T-helper 17 cell (primary cell): ENCODE measurements at places on chromosomes 12 and 14. TPM values are rescaled to one million over a fixed set of nuclear protein-coding genes. Genes with fewer than 3 reads are reported as not detected.

GRCh38 chr12:24356240-24356804 is 406.9 kb upstream of the SOX5 start:
- no peak for DNase-seq

- DNase-seq: no peak
These were observed 76.4 kb upstream of the BCAT1 start for GRCh38 chr12:25025260-25025659.

DNA sequence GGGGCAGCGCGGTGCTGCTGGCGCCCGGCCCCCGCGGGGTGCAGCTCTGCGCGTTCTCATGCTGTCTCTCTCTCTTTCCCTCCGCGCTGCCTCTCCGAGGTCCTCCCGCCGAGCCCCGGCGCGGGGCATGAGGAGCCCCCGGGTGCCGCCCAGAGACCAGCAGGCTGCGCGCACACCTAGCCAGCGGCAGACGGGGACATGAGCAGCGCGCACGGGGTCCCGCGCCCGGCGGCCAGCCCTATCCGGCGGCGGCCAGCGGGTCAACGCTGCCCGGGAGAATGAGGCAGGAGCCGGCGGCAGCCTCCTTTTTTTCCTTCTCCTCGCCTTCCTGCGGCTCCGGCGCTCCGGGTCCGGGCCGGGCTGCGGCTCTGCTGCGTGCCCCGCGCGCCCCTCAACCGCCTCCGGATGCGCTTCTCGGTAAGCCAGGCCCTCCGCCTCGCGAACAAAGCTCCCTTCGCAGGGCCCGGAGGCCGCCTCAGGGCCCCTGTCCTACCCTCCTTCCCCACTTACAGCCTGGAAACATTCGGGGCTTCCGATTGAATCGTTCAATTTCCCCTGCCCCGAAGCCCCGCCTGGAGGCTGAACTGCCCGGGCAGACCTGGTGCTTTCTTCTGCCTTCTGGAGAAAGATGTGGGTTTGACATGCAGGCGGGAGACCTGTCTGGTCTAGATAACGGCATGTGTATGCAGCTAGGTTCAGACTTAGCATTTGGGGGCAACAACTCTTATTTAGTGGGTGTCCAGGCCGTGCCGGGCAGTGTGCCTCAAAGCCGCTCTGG is at the start of gene TUNAR:
TUNAR (plus strand) TSS at position 72 of the 778 bp plus-strand sequence.
- no peak for DNase-seq

The PTGDR gene
- 3.7 TPM for total RNA-seq

- DNase-seq: no peak
These were observed 261.5 kb downstream of the PCNX1 start for GRCh38 chr14:71168564-71169427.

- DNase-seq: no peak
These were observed 8.5 kb downstream of the MYH6 start for GRCh38 chr14:23399591-23399990.

DNA sequence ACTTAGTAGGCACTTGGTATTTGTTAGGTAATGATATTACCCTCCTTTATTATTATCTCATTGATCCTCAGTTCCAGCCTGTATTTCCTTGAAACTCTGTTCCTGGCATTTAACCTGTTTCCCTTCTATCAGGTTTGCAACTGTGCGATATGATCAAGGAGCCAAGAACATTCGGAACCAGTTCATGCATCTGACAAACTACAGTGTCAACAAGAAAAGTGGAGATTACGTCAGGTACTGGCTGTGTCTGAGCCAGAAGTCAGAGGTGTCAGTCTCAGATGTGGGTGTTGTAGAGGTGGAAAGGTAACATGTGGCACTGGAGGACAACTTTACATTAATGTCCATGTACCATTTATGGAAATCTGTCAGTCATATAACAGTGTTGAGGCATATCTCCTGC is 56.7 kb downstream of the TTLL5 start:
- no peak for DNase-seq

DNA sequence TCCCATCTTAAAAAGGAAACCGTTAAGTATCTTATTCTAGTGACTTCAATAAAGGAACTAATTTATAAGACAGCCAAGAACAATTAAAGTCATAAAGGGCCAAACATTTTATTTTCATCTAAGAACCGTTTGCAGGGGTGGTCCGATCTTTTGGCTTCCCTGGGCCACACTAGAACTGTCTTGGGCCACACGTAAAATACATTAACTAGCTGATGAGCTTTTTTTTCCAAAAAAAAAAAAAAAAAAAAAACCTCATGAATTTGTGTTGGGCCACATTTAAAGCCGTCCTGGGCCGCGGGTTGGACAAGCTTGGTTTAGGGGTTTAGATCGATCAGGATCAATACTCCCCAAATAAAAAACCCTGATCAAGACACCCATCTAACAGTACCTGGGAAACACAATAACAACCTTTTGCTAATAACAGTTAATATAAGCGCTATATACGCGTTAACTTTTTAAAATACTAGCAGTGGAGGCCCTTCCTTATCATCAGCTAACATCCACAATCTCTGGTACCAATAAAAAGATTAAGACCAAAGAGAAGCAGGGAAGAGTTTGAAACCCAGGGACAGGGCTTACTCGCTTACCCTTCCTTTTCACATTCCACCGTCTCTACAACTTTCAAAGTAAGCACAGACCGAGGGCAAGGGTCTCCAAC is 1.1 kb downstream of the NAP1L1 start:
- DNase-seq: no peak

- no peak for DNase-seq
These were observed 428.3 kb downstream of the FUT8 start for GRCh38 chr14:65840786-65841185.

GRCh38 chr12:123232472-123232806 is 502 bp downstream of the MPHOSPH9 start:
- DNase-seq: no peak
